ENCODE measurements at places on chromosomes 11 and 22. TPM values are rescaled to one million over a fixed set of nuclear protein-coding genes. Genes with fewer than 3 reads are reported as not detected.
A peak's percentile ranks its signal among the peaks of the same experiment; 100 is the strongest.

DNA sequence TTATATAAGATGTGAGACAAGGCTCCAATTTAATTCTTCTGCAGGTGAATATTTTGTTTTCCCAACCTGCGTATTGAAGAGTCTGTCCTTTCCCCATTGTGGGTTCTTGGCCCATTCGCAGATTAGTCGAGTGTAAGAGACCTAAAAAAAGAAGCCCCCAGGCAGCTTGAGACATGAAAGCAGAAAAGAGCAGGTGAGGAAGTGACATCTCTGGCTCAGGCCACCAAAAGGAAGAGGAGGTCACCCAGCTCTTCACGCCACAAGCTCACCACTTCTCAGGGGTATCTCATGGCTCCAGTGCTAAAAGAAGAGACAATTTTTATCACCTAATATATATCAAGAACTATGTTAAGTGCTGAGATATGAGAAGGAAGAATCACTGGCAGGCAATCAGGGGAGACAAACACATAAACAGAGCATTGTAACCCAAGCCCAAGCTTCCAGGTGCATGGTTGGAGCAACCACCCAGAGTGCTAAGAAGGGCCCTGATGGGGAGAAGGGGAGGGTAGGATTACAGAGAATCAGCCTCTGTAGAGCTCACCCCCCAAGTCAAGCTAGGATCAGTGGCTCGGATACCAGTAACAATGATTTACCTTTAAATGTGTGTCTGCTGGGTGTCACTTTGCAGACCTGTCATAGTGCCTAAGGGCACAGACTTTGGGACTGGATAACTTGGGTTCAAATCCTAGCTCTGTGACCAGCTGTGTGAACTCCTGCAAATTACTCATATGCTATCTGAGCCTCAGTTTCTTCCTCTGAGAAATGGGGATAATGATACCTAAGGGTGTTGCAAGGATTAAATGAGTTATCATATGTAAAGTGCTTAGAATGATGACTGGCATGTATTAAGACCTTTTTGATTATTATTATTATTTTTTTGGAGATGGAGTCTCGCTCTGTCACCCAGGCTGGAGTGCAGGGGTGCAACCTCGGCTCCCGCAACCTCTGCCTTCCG is 39.2 kb downstream of the MCHR1 start:
- H3K27me3 ChIP-seq: no peaks in the 10 kb centered on the region
- no peak overlapping the region for H3K4me3 ChIP-seq
- DNase-seq: no peak
- peaks cover 3% of the 10 kb centered on the region for H3K4me1 ChIP-seq
- H3K36me3 ChIP-seq: no peaks in the 10 kb centered on the region
- H3K27ac ChIP-seq: no peak overlapping the region

DNA sequence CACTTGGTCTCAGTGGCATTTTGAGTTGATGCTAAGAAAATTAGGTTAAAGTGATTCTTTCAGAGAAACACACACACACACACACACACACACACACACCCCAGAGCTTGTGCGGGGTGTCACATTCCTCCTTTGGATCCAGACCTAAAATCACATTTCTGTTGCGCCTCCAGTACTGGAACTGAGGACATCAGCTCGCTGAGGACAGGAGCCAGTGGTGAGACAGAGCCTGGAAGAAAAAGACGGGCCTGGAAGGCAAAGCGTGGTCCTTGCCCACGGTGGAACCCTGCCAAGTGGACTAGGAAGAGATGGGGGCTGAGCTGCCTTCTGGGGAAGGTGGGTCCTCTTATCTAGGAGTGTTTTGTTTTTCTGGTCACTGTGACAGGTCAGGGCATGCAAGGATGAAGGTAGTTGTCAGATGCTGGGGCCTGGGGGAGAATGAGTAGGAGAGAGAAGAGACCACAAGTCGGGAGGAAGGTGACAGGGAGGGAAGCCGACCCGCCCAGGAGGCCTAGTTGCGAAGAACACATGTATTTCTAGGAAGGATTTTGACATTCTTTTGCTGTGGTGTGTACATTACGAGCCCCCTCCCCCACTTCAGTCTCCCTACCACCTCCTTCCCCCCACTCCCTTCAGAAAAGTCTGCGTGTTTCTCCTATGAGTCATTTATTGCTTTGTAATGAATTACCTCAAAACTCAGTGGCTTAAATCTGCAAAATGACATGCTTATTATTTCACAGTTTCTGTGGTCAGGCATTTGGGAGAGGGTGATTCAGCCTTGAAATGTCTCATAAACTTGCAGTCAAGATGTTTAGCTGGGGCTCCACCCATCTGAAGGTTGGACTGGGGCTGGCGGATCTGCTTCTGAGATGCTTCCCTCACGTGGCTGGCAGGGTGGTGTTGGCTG is 4.8 kb upstream of the ELFN2 start:
- DNase-seq: no peak
- H3K4me3 ChIP-seq: no peak overlapping the region
- H3K27ac ChIP-seq: no peak overlapping the region
- peaks cover 19% of the 10 kb centered on the region for H3K27me3 ChIP-seq

PAX6 gene
- total RNA-seq: not detected

DNA sequence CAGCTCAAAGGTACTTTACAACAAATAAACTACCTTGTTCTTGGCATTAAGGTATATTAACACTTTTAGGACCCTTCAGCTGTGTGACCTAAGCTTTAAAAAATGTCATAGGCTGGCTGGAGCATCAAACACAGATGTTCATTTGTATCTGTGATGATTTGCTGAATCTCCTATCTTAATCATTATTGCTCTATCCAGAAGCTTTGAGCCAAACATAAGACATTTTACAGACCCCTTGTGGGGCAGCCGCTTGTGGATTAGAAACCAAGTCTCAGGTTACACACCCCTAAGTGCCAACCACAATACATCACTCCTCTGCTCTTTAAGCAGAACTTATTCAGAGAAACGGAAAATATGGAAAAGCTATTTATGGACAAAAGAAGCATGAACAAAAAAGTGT is 394.2 kb upstream of the CCDC90B start:
- H3K27me3 ChIP-seq: no peaks in the 10 kb centered on the region
- no peak overlapping the region for H3K27ac ChIP-seq
- no peaks in the 10 kb centered on the region for H3K4me1 ChIP-seq
- no peaks in the 10 kb centered on the region for H3K36me3 ChIP-seq
- no peak for DNase-seq
- no peak overlapping the region for H3K4me3 ChIP-seq

GRCh38 chr11:124633355-124633754 is 10.7 kb downstream of the TBRG1 start:
- H3K4me1 ChIP-seq: no peaks in the 10 kb centered on the region
- DNase-seq: no peak
- no peaks in the 10 kb centered on the region for H3K27me3 ChIP-seq
- H3K27ac ChIP-seq: no peak overlapping the region
- no peak overlapping the region for H3K4me3 ChIP-seq

GRCh38 chr11:13674799-13675509 is 6.5 kb downstream of the FAR1 start:
- H3K4me1 ChIP-seq: peaks cover 25% of the 10 kb centered on the region
- H3K27ac ChIP-seq: peak overlapping the region; percentile 67
- H3K27me3 ChIP-seq: no peaks in the 10 kb centered on the region
- H3K4me3 ChIP-seq: no peak overlapping the region
- no peaks in the 10 kb centered on the region for H3K36me3 ChIP-seq

MRPL48 gene
- total RNA-seq: 7.3 TPM

HEPHL1 gene
- total RNA-seq: not detected

DNA sequence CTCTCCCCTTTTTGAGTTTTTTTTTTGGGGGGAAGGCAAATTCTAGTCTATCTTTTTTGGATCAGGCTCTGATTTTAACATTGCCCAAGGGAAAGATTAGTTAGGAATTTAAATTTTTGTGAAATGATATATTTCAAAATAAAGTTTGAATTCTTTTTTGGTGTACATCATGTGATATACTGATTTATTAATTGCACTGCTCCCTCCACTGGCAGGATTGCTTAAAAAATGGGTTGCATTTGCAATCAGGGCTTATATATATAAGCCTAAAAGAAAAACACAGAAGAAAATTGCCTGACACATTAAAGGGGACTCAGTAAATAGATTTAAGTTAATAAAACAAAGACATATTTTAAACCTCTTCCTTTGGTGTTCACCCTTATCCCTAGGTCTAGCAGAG is 1.2 kb downstream of the DYNC2H1 start:
- H3K27ac ChIP-seq: no peak overlapping the region
- DNase-seq: no peak
- H3K27me3 ChIP-seq: no peaks in the 10 kb centered on the region
- H3K4me1 ChIP-seq: peaks cover 16% of the 10 kb centered on the region
- no peaks in the 10 kb centered on the region for H3K36me3 ChIP-seq
- peak overlapping the region; percentile 67 for H3K4me3 ChIP-seq

DNA sequence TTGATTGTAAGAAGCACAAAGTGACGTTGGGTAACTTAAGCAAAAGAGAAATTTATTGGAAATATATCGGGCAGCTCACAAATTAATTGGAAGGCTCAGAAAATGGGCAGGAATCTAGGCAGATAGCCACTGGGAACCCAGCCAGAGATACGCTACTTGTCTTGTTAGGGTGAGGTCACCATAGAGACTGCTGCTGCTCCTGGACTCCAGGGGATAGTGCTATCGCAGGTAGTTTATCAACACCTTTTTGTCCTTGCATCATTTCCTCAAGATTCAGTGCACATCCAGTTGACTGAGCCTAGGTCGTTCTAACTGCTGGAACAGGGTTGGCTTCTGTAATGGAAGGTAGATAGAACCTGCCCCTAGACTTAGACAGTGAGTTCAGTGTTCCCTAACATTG is 19.6 kb downstream of the AMOTL1 start:
- no peak for DNase-seq
- no peaks in the 10 kb centered on the region for H3K36me3 ChIP-seq
- no peaks in the 10 kb centered on the region for H3K27me3 ChIP-seq
- H3K27ac ChIP-seq: no peak overlapping the region
- peaks cover 26% of the 10 kb centered on the region for H3K4me1 ChIP-seq

FZD4 gene
- total RNA-seq: 39.6 TPM

- peak overlapping the region; percentile 76 for H3K4me3 ChIP-seq
- no peaks in the 10 kb centered on the region for H3K36me3 ChIP-seq
- no peak for DNase-seq
- H3K27me3 ChIP-seq: no peaks in the 10 kb centered on the region
- H3K27ac ChIP-seq: peak overlapping the region; percentile 64
Measured at GRCh38 chr11:575313-575995, 816 bp upstream of the PHRF1 start.

PLEKHA7 gene
- 47.4 TPM for total RNA-seq

GRCh38 chr11:26187639-26188038 is 144.3 kb upstream of the ANO3 start:
- peak overlapping the region; percentile 9 for H3K27ac ChIP-seq
- no peaks in the 10 kb centered on the region for H3K36me3 ChIP-seq
- H3K27me3 ChIP-seq: no peaks in the 10 kb centered on the region
- no peaks in the 10 kb centered on the region for H3K4me1 ChIP-seq
- peak; percentile 26 for DNase-seq

- no peak overlapping the region for H3K27ac ChIP-seq
- no peaks in the 10 kb centered on the region for H3K27me3 ChIP-seq
- H3K4me3 ChIP-seq: no peak overlapping the region
- H3K36me3 ChIP-seq: no peaks in the 10 kb centered on the region
- DNase-seq: no peak
- no peaks in the 10 kb centered on the region for H3K4me1 ChIP-seq
Measured at GRCh38 chr11:134905517-134905916, 493.5 kb upstream of the B3GAT1 start.

UBQLNL gene
- 3.3 TPM for total RNA-seq

DNA sequence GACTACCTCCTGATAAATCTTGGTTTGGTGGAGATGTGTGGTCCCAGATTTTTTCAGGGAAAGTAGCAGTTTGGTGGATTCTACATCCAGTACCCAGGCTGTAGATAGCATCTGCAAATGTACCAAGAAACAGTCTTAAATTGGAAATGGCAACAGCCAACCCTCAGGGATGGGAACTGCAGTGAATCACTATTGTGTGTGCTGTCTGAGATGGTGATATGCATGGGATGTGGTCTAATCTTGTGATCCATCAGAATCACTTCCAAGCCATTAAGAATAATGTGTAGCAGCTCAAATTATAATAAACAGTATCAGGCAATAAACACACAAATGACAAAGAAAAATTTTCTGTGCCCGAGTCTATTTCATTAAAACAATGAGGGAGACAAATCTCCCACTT is 3.4 kb downstream of the OLFML1 start:
- H3K36me3 ChIP-seq: no peaks in the 10 kb centered on the region
- no peak overlapping the region for H3K4me3 ChIP-seq
- H3K4me1 ChIP-seq: no peaks in the 10 kb centered on the region
- H3K27me3 ChIP-seq: no peaks in the 10 kb centered on the region
- H3K27ac ChIP-seq: no peak overlapping the region
- no peak for DNase-seq
